ENCODE measurements at places on chromosomes 2 and 18. TPM values are rescaled to one million over a fixed set of nuclear protein-coding genes. Genes with fewer than 3 reads are reported as not detected.

DNA sequence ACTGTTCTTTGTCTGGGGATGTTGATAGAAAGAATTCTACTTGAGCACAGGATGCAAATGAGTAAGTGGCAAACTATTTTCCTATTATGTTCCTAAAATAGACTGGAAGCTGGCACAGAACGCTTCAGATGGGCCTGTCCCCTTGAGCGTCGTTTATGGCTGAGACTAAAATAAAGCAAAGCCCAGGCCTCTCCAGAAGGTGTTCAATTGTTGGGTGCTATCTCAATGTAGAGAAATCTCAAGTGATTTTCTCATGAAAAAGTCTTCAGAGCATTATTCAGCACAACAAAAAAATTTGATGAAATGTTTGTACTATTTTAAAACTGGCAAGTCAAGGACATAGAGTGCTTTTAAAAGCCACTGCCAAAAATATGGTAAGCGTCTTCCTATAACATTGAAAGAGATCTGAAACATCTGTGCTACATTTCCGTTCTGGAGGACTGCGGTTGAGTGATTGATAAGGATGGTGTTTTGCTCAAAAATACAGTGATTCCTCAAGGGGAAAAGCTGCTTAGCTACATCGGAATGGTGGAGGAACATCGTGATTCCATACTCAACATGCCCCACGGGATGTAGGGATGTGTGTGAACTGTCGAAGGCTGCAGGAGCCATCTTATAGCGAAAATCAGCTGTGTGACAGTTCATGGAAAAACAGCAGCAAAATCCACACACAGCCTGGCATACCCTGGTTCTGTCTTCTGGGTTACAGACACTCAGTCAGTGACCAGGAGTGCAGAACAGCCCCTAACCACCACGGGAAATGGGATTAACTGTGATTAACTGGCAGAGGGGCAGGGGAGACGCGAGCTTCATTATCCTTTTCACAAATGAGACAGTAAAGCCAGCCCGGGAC lies 10.4 kb upstream of the LRRFIP1 start:
- DNase-seq, result no peak

Gene AOX1
- total RNA-seq, result 0.32 TPM

Gene CXCR1
- total RNA-seq, result not detected

- no peak for DNase-seq
Observed at GRCh38 chr2:197873293-197873701, 68.9 kb downstream of the PLCL1 start.

GRCh38 chr2:188412190-188412589 lies 120.5 kb downstream of the GULP1 start:
- no peak for DNase-seq

DNA sequence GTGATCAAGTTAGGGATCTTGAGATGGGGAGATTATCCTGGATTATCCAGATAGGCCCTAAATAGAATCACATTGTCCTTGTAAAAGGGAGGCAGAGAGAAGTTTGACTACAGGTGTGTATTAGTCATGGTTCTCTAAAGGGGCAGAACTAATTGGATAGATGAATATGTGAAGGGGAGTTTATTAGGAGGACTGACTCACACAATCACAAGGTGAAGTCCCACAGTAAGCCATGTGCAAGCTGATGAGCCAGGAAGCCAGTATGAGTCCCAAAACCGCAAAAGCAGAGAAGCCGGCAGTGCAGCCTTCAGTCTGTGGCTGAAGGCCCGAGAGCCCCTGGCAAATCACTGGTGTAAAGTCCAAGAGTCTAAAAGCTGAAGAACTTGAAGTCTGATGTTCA lies 275.8 kb downstream of the KCNS3 start:
- no peak for DNase-seq

GRCh38 chr2:6231166-6231565 lies 539.0 kb downstream of the SOX11 start:
- DNase-seq, result no peak

- DNase-seq, result peak; percentile 65
Observed at GRCh38 chr2:190649035-190649797, at the start of gene NAB1. Gene NAB1, plus strand, starts transcription at chr2:190649083. Its CDS starts 10,094 bp downstream, at chr2:190659177.

GRCh38 chr2:133097666-133098065 lies 427.7 kb upstream of the LYPD1 start:
- no peak for DNase-seq
